Mesenteric fat pad (tissue), 1 donor: ENCODE measurements at places on chromosomes 13 and 19.

DNA sequence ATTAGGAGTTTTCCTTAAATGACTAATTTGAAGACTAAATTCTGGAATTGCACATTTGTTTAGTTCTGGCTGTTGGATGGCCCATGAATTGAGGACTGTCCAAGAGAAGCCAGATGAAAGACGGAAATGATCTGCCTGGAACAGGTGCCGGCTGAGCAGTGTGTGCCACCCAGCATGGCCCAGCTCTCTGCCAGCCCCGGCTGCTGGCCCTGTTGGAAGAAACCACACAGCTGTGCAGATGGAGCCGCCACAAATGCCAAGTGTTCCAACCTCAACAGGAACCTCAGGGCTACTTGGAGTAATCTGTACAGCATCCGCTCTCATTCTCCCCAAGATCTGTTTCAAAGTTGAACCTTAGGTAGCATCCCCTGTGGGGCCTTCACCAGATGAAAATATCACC, 67.0 kb upstream of the STARD13 start:
- DNase-seq = no peak

GRCh38 chr13:95354680-95355487, 53.6 kb upstream of the ABCC4 start:
- no peak for DNase-seq

DNA sequence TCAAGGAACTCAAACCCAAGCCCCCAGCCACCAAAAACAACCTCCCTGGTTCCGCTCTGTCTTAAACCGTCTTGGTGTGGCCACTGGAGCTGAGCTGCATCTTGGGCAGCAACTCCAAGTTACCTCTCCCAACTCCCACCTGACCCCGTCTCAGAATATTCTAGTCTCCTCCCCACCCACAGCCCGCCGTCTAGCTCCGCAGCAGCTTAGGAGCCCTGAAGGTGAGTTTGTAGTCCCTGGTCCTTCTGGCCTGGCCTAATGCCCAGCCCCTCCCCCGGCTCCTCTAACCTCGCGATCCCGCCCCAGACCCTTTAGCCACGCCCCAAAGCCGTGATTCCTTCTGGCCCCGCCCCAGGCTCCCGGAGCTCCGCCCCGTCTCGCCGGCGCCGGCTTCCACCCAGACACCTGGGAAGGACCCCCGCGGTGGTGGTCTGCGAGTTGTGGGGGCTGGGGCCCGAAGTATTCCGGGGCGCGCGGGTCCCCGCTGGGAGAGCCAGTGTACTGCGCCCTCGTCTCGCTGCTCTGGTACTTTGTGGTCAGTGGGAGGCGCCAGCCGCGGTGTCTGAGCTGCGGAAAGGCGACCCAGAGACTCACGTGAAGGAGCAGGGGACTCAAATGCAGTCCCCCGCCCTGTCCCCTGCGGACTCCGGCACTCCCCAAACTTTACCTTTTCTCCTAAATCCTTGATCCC, 2.5 kb upstream of the LHB start:
- DNase-seq = no peak

DNA sequence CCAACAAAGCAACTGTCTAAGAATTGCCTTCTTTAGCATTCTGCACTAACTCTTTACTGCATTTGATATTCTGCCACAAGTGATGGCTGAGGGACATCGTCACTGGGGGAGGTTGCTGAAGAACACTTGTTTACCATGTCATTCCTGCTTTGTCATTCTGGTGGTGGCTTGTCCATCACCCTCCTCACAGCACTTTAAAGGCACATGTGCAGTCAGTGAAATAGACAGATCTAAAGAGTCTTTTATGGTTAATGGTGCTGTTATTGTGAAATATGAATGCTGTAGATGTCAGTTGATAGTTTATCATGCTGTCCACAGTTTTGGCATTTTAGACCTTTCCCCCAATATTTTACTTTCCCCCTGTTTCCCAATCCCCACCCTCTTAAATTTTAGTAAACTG, 120.9 kb upstream of the TSC22D1 start:
- no peak for DNase-seq

GRCh38 chr13:97648171-97648880, 214.4 kb downstream of the RAP2A start:
- DNase-seq = no peak

DNA sequence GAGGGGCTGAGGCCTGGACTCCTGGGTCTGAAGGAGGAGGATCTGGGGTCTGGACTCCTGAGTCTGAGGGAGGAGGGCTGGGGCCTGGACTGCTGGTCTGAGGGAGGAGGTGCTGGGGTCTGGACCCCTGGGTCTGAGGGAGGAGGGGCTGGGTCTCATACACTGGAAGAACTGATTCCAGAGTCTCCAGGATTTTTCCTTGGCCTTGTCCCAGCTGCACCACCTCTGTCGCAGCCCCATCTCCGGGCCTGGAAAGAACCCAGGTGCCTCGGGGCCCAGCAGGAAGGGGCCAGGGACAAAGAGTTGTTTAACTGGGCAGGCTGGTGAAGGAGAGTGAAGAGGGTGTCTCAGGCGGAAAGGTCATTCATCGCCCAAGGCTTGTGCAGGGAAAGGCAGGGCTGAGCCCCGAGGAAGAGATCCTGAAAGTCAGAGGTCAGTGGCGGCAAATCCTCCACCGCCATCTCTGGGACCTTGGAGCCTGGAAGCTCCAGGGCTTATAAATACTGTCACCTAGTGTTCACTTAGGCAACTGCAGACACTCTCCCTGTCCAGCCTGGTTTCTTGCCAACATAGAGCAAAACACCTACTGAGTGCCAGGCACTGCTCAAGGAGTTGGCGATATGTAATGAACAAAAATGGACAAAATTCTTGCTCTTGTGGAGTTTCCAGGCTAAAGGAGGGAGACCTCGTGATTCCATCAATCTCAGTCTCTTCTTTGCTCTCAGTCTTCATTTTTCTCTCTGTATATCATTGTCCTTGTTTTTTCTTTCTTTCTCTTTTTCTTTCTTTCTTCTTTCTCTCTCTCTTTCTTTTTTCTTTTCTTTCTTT, 4.4 kb upstream of the KCNN4 start:
- no peak for DNase-seq
